ENCODE measurements at places on chromosomes 4 and X.
A peak's percentile ranks its signal among the peaks of the same experiment; 100 is the strongest.

- no peak for DNase-seq
These were observed 218.0 kb upstream of the JADE1 start for GRCh38 chr4:128591482-128591881.

DNA sequence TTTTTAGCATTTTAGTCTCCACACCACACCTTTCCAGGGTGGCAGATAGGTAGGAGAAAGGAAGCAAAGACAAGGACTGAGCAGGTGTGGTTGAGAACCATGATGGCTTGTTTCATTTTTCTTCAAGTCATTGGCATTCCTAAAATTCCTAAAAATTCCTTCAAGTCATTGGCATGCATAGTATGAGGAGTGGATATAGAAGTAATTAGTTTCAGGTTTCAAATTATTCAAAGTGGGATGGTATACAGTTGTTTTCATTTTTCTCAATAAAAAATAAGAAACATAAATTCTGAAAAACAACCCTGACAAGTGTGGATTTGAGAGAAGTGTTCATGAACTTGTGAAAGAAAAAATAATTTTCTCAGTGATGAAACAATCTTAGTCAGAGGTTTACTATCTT lies 22.3 kb upstream of the HERC3 start:
- DNase-seq, result no peak

- no peak for DNase-seq
These were observed 2.2 kb upstream of the VGLL1 start for GRCh38 chrX:136529795-136530194.

- DNase-seq, result no peak
These were observed 3.2 kb downstream of the MMRN1 start for GRCh38 chr4:89897867-89898266.

DNA sequence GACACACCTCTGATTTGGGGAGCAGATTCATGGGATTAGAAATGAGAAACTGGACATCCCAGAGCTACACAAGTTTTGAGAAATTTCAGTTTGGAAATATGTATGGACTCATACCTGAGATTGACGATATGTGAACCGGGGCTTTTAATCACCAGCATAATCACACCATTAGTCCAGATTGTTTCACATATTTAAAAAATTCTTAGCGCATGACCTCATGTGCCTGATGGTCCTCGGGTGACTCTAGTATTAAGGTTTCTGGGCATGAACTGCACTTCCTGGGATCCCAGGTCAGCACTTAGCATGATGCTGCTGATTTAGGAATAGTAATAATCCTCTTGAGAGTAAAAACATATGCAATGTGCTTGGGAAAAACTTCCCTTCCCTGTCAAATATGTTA lies 91.9 kb upstream of the BCOR start:
- DNase-seq, result no peak

GRCh38 chr4:168878623-168879022 lies 131.4 kb downstream of the CBR4 start:
- DNase-seq, result peak; percentile 47

All from adipocyte (in vitro differentiated cells).